Pulmonary artery endothelial cell (primary cell): ENCODE measurements at places on chromosomes 7 and 10. TPM values are rescaled to one million over a fixed set of nuclear protein-coding genes. Genes with fewer than 3 reads are reported as not detected.

MYL10 gene
- total RNA-seq = not detected in 2 replicates

SH2D4B gene
- under 0.01 TPM in 1 of 2 replicates, not detected in the other for total RNA-seq

SLC18A3 gene
- not detected in 2 replicates for total RNA-seq

ELN gene
- 0.20 and 0.21 TPM in 2 replicates for total RNA-seq

PHYH gene
- total RNA-seq = 7.8 and 8.6 TPM in 2 replicates

TDRD1 gene
- total RNA-seq = not detected in 2 replicates

POLR1F gene
- total RNA-seq = 30.0 and 32.6 TPM in 2 replicates

NUTM2E gene
- 0.04 and 0.07 TPM in 2 replicates for total RNA-seq

ZPBP gene
- total RNA-seq = not detected in 2 replicates

CFAP58 gene
- 0.46 and 0.63 TPM in 2 replicates for total RNA-seq

PLCE1 gene
- total RNA-seq = 0.04 and 0.07 TPM in 2 replicates

ABCB1 gene
- 5.1 and 5.4 TPM in 2 replicates for total RNA-seq

OR6V1 gene
- not detected in 2 replicates for total RNA-seq

AHR gene
- 68.3 and 73.2 TPM in 2 replicates for total RNA-seq

SPDYE6 gene
- not detected in 2 replicates for total RNA-seq

AKR1D1 gene
- not detected in 2 replicates for total RNA-seq

ARHGAP22 gene
- 86.3 and 86.9 TPM in 2 replicates for total RNA-seq

OLAH gene
- total RNA-seq = 0.14 TPM in 1 of 2 replicates, not detected in the other

HOXA4 gene
- 0.26 and 0.74 TPM in 2 replicates for total RNA-seq

STEAP4 gene
- not detected in 2 replicates for total RNA-seq

FGL2 gene
- total RNA-seq = 0.25 and 0.26 TPM in 2 replicates

NPFFR1 gene
- total RNA-seq = not detected in 2 replicates

KDM7A gene
- 5.3 and 7.5 TPM in 2 replicates for total RNA-seq

C10orf62 gene
- total RNA-seq = not detected in 2 replicates

SLF2 gene
- 18.1 and 36.7 TPM in 2 replicates for total RNA-seq

GRID1 gene
- not detected in 2 replicates for total RNA-seq

FRAT1 gene
- total RNA-seq = 3.2 and 4.6 TPM in 2 replicates

GNAT3 gene
- not detected in 2 replicates for total RNA-seq

VAX1 gene
- total RNA-seq = not detected in 2 replicates

ZNF786 gene
- 6.6 and 9.2 TPM in 2 replicates for total RNA-seq

EEF1AKMT2 gene
- 22.2 and 28.3 TPM in 2 replicates for total RNA-seq

GDF2 gene
- total RNA-seq = not detected in 2 replicates

UBN2 gene
- 2.7 and 5.1 TPM in 2 replicates for total RNA-seq

CNNM2 gene
- 2.2 and 4.9 TPM in 2 replicates for total RNA-seq

ANAPC16 gene
- 48.9 and 59.8 TPM in 2 replicates for total RNA-seq

HMX2 gene
- not detected in 2 replicates for total RNA-seq

CEP55 gene
- total RNA-seq = 43.5 and 92.2 TPM in 2 replicates

BAIAP2L1 gene
- under 0.01 and 0.04 TPM in 2 replicates for total RNA-seq

KCNK18 gene
- not detected in 2 replicates for total RNA-seq

SP8 gene
- not detected in 2 replicates for total RNA-seq

NODAL gene
- not detected in 2 replicates for total RNA-seq

PRPS1L1 gene
- total RNA-seq = not detected in 2 replicates

PDZD7 gene
- total RNA-seq = 0.46 and 0.63 TPM in 2 replicates

RARRES2 gene
- total RNA-seq = not detected in 2 replicates

SLIT1 gene
- total RNA-seq = under 0.01 and 0.04 TPM in 2 replicates

PIK3AP1 gene
- 0.13 and 0.21 TPM in 2 replicates for total RNA-seq

PTN gene
- 0.13 and 0.46 TPM in 2 replicates for total RNA-seq

VSTM4 gene
- total RNA-seq = 0.26 and 0.32 TPM in 2 replicates

MALRD1 gene
- total RNA-seq = not detected in 2 replicates

HABP2 gene
- total RNA-seq = not detected in 2 replicates

KCND2 gene
- not detected in 2 replicates for total RNA-seq

INHBA gene
- 2.4 and 13.1 TPM in 2 replicates for total RNA-seq

DYNC1I1 gene
- total RNA-seq = 3.9 and 9.6 TPM in 2 replicates

ZCWPW1 gene
- 0.42 and 0.53 TPM in 2 replicates for total RNA-seq

TNS3 gene
- 15.8 and 30.4 TPM in 2 replicates for total RNA-seq

LIPN gene
- not detected in 2 replicates for total RNA-seq

SPDYE11 gene
- total RNA-seq = not detected in 2 replicates

TMEM130 gene
- not detected in 2 replicates for total RNA-seq
